ENCODE measurements at places on chromosomes 3 and 15.

- DNase-seq = no peak
These were observed 8.2 kb downstream of the ZPLD1 start for GRCh38 chr3:102443021-102443420.

GRCh38 chr3:69239063-69239462 lies 116.7 kb upstream of the LMOD3 start:
- DNase-seq = no peak

GRCh38 chr15:96374499-96374898 lies 44.0 kb downstream of the NR2F2 start:
- DNase-seq = peak; percentile 15

GRCh38 chr15:66405615-66406014 lies 18.9 kb downstream of the MAP2K1 start:
- peak; percentile 27 for DNase-seq

- DNase-seq = peak; percentile 97
These were observed 149.1 kb upstream of the HACD2 start for GRCh38 chr3:123733805-123734526.

DNA sequence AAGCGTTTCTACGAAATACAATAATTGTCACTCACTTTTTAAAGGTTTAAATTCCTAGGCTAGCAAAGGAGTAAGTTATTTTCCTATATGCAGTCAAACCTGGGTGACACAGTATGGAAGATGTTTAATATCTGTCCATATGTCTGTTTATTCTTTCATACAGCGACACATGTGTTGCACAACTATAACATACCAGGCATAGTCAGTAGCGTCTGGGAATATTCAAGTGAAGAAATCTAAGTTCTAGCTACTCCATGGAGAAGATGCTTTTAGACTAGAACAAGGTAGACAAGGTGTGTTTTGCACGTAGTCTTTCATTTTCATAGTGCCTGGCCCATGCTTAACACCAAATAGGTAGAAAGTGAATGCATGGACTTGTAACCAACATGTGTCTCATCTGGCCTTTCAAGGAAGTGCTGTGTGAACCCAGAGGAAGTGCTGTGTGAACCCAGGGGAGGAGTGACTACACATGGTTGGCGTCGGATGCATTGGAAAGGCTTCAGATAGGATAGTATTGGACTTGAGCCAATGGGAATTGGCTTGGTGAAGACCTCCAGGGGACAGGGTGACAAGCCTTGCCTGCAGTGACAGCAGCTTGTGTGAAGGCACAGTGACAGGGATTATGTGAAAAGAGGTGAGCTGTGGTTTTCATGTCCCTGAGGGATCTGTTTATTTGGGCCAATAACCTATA lies 267.0 kb downstream of the PTPRG start:
- DNase-seq = no peak

- no peak for DNase-seq
These were observed 13.8 kb downstream of the THSD4 start for GRCh38 chr15:71128939-71129562.

- DNase-seq = no peak
These were observed 103.7 kb downstream of the PEX5L start for GRCh38 chr3:179933080-179933479.

DNA sequence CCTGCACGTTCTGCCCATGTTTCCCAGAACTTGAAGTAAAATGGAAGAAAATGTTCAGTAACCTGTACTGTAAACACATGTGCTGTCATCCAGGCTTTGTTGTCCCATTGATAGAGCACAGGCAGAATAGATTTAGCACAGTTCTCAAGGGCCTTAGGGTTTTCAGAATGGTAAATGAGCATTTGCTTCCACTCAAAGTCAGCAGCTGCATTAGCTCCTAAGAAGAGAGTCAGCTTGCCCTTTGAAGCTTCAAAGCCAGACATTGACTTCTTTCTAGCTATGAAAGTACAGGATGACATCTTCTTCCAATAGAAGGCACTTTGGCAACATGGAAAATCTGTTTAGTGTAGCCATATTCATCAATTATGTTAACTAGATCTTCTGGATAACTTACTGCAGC lies 76.2 kb upstream of the TMEM108 start:
- no peak for DNase-seq

GRCh38 chr3:161454615-161455014 lies 42.0 kb upstream of the OTOL1 start:
- DNase-seq = no peak

- DNase-seq = no peak
These were observed 45.8 kb downstream of the IGF1R start for GRCh38 chr15:98694161-98694560.

GRCh38 chr3:141729240-141729639 lies 8.9 kb upstream of the RNF7 start:
- DNase-seq = no peak

- DNase-seq = no peak
These were observed 95.3 kb upstream of the OXTR start for GRCh38 chr3:8864402-8865350.

DNA sequence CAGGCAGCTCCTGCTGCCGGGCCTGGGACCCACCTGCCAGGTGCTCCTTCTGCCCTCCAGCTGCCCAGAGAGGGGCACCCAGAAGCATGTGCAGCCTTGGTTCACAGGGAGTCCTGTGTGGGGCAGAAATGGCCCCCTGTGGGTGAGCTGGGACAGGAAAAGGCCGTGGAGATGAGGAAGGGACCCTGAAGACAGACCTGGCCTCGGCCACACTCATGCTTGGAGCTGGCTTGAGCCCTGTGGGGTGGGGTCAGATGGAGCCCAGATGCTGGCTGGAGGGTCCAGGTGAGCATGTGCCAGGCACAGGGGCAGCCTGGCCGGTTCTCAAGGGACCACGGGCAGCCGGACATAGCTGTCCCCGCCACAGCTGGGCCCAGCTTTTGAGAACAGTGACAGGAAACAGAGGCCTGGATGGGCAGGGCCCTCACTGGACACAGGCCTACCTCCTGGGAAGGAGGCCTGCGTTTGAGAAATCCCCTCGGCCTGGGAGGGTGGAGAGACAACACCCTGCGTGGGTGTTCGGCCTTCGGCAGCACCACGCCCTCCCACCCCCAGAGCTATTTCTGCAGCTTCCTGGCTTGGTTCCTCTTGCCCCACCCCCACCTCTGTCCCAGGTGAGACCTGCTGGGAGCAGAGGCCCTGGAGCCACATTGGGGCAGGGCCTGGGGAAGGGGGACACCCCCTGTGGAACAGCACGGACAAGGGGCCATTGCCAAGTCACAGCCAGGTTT lies 132.6 kb upstream of the MEF2A start:
- DNase-seq = no peak

GRCh38 chr3:8445861-8446260 lies 55.8 kb upstream of the LMCD1 start:
- peak; percentile 96 for DNase-seq

- no peak for DNase-seq
These were observed 21.5 kb downstream of the DOCK3 start for GRCh38 chr3:50696276-50696675.

DNA sequence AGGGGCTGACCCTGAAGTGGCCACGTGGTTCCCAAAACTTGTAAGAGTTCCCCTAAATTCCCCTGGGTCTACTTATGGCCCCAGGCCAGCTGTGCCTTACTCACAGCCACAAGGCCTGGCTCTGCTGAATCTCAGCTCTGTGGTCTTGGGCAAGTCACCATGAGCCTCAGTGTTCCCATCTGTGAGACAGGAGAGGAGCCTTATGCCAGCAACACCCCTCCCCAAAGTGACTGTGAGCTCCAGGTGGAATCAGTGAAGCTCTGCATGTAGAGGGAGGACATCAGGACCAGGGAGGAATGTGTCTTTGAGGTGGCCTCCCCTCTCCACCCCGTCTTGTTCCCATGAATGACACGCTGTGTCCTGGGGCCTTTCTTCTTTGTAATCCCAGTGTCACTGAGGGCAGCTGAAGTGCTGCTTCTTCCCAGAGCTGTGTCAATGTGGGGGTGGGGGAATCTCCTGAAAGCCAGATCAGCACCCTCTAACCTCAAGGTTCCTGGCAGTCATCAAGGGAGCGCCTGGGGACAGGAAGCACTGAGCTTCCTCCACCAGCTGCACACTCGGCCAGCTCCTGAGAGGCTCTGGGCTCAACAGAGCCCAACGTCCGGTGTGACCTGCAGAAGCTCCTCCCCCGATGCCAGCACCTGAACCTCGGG lies 258.9 kb downstream of the UACA start:
- DNase-seq = peak; percentile 86

DNA sequence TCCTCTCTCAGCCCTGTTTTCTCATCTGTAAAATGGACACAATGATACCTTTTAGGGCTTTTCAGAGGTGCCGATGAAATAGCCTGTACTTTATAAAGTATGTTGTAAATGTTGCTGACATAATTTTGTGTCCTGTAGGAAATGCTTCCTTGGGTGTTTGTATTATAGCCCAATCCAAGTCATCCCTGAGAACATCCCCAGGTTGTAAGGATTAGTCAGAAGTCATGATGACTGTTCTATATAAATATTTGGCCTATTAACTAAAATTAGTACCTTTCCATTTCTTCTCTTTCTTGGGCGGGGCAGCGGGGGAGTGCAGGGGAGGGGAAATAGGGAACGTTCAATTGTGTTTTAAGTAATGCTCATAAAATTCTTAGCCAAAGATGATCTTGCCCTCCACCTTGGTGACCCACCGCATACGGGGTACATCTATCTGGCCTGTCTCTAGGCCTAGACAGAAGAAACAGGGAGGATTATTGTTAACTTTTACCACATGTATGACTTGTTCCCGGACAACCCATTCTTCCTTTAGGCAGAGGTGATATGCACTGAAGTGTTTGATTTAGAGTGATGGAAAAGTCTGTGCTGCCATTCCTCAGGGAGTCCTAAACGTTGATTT lies 120.7 kb downstream of the VGLL4 start:
- peak; percentile 44 for DNase-seq

DNA sequence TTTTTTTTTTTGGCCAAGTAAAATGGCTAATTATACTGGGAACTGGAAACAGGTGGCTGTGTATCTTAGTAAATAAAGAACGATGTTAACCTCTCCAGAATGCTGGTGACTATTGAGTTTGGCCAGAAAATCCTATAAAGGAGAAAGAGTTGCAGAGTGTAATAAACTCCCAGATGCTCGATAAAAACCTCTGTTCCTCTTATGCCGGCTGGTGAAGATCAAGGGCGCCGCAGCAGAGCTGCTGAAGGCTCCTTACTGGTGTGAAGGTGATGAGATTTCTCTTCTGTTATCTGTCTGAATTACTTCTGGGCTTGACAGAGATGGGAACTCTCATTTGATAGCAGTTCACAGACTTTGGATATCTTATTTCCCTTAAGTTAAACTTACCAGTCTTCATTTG lies 104.6 kb downstream of the PTPRG start:
- DNase-seq = no peak

DNA sequence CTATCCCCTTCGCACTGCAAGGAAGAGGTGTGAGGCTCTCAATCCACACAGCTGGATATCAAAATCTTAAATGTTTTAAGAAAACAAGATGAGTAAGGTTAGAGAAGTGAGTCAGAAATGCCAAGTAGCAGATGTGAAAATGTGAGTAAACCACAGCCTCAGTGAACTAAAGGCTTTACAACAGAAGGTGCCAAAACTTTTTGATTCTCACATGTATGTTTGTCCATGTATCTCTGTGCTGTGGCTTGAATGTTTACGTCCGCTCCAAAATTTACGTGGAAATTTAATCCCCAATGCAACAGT lies 126.8 kb upstream of the PFN2 start:
- peak; percentile 76 for DNase-seq

- DNase-seq = no peak
These were observed 27.5 kb downstream of the NBEAL2 start for GRCh38 chr3:47007001-47007400.
